ENCODE measurements at places on chromosomes 4 and X. TPM values are rescaled to one million over a fixed set of nuclear protein-coding genes. Genes with fewer than 3 reads are reported as not detected.

The FGF13 gene
- total RNA-seq: not detected

GRCh38 chr4:143148521-143148920 lies 36.2 kb upstream of the USP38 start:
- no peak for DNase-seq

- no peak for DNase-seq
These were observed 1497.3 kb downstream of the STIM2 start for GRCh38 chr4:28357990-28358389.

DNA sequence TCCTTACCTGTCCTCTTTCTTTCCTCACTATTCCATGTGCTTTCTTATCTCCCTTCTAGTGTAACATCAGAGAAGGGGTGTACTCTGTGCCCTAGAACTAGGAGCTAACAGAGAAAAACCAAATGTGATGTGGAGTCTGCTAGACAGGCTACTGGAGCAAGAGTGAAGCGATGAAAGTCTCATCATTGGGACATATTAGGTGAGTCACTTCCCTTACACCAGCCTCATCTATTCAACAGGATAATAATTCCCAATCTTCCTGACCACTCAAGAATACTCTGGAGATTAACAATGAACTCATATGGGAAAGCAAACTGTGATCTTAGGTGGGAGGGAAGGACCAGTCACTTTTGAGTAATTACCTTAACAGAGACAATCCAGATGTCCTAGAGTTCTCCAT lies 58.1 kb downstream of the RAB40A start:
- no peak for DNase-seq

GRCh38 chr4:102612210-102612609 lies 111.1 kb downstream of the NFKB1 start:
- no peak for DNase-seq

- no peak for DNase-seq
These were observed 393.7 kb upstream of the SLIT2 start for GRCh38 chr4:19857991-19858390.
